Fibroblast of skin of left biceps (primary cell): ENCODE measurements at places on chromosomes 2 and 18.

DNA sequence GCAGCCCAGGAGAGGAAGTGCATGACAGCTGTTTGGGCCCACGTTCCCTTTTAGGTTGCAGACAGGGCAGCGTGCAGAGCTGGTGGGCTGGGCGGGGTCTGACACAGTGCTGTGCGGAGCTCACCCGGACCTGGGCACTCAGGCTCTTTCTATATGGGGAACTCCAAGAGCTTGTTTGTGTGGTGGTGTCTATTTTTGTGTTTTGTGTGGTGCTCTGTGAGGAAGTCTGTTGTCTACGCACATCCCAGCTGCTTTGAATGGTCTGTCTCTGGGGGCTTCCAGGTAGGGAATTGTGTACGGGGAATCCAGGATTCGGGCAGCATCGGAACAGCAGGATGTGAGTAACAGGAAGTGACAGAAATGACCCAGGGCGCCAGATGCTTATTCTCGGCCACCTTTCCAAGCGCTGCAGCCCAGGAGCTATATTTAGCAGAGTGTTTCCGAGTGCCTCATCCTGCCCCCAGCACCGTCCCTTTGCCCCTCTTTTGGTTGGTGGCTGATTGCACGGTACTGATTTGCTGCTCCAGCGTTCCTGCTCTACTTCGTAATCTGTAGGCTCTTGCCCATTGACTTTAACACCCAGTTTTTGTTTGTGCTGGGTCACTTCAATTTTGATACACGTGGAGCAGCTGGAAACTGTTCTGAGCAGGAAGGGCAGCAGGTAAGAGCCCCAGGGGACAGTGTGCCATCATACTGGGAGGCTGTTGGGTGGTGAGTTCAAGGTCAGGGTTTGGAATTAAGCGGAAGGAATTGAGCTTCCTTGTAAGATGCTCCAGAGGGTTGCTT lies 64.7 kb downstream of the DGKD start:
- DNase-seq: no peak

DNA sequence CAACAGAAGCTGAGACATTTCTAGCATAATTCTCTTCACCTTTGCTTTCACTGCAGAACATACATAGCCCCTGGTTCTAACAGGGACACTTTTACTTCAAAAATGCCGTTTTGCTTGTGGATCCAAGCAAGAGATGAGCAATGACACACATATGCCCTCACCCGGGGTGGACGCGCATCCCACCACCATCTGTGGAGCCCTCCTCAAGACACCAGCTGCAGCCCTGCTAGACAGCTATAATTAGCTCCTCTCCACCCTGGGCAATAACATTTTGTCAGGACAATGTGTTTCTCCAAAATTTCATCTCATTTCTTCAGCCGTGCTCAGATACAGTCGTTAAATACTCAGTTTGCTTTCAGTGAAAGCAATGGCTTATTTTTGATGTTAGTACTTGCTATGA lies 368.7 kb upstream of the RAB6C start:
- no peak for DNase-seq

DNA sequence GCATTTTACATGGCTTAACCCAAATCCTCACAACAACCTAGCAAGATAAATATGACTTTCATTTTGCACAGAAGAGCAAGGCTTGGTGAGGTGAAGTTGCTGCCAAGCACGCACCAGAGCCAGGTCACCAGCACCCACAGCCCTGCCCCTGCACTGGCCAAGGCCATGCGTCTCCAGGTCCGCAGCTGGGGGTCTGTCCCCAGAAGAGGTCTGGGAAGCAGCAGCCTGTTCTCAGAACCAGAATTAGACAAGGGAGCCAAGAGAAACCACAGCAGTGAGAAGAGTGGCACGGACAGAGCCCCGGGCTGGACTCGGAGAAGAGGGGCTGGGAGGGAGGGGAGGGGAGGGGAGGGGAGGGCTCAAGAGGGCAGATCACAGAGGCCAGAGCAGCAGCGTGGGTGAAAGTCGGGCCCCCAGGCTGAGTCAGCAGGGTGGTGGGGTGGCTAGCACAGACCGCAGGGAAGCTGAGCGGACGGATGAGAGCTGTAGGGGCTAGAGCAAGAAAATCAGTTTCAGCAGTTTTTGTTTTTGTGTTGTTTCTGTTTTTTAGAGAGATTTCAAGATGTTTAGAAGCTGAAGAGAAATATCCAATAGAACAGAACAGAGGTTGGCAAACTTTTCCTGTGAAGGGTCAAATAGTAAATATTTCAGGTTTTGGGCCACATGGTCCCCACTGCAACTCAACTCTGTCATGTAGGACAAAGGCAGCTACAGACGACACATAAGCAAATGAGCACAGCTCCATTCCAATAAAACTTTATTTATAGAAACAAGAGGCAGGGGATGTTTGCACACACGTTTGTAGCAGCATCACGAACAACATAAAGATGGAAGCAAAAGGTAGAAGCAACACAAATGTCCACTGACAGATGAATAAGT lies 7.4 kb upstream of the MTERF4 start:
- no peak for DNase-seq

GRCh38 chr2:85619617-85620016 lies 3.6 kb downstream of the USP39 start:
- DNase-seq: no peak

- peak; percentile 74 for DNase-seq
These were observed 108.8 kb upstream of the ITGB6 start for GRCh38 chr2:160308915-160309314.

GRCh38 chr18:12377556-12378197 lies 650 bp upstream of the AFG3L2 start:
- no peak for DNase-seq

GRCh38 chr2:74441690-74442482 lies at the start of gene RTKN:
RTKN (minus strand) TSS chr2:74441937; CDS start chr2:74441816, 121 bp downstream.
- no peak for DNase-seq

DNA sequence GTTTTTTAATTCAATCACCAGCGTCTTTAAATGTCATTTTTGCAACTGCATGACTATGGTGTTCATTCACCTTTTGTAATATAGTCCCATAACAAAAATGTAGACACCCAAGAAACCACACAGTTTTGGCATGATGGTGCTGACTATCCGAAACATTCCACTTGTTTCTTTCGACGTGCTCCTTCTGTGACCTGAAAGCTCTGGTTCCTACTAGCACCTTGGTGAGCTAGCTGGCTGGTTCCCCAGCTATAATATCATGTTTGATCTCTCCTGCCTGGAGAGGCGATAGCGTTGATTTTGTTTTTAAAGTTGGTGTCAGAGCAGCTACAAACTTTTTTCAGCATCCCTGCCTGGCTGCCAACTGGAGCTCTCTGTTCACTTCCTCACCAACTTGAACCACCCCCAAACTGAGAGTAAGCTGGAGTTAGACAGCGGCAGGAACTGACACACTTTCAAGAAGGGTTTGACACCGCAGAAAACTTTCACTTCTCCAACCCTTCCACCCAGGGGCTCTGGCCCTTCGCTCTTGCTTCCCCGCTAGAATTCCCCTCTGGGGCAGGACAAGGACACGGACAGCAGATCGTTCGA lies 1.1 kb downstream of the ATAD2B start:
- DNase-seq: no peak

DNA sequence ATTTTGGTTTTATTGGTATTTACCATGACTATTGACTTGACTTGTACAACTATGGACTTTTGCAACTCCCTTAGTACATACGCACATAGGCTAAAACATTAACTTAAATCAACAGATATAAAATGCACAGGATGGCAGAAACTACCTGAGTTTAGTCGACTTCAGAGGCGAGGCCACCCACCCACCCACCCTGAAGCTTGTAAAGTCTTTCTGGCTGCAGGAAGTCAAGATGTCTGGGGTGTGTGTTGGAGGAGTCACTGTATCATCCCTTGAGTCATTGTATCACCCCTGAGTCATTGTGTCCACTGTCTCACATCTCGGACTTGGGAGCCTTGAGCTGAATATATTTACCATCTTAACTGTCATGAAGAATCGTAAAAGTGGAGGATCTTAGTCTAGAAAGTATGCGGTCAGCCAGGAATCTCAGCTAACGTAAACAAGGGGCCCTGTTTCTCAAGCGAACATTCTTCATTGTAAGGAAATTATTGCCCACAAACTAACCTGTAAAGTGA lies 140.0 kb upstream of the ST6GAL2 start:
- DNase-seq: no peak

GRCh38 chr18:23885750-23886149 lies 128.8 kb upstream of the TTC39C start:
- DNase-seq: no peak

- no peak for DNase-seq
These were observed 147.8 kb upstream of the SPHKAP start for GRCh38 chr2:228329282-228329681.

DNA sequence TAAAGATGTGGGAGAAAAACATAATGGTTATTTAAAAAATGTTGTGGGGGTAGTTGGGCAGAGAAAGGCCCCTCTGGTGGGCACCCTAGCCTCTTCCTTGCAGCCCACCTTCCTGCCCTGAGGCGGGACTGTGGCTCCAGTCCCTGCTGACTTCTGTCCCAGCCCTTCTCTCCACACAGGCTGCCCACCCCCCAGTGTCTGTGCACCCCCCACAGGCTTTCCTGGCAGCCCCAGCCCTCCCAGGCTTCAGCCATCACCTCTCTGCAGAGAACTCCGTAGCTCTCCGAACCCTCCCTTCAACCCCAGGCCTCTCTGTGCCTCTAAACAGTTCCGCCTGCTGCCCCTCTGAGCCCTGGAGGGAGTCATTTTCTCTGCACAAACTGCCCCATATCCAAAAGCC lies 75.4 kb downstream of the DYSF start:
- no peak for DNase-seq

DNA sequence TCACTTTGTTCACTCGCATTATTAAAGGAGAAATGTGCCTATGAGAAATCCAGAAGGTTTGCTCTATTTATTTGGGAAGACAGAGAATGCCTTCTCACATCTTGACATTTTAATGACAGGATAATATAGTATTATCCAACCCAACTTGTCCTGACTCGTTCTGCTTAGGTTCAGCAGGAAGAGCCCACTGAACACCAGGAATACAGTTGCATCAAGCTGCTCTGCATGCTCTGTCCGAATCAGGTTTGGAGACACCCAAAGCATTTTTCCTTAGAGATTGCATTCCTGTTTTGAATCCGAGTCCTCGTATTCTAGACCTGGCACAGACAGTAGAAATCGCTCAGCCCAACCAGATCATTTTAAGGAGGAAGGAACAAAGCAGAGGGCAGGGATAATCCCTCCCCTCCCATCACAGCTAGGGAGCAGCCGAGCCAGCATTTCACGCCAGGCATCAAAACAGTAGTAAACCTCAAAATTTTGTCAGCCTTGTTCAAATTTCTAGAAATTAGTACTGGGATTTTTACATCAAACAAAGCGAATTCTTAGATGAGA lies 837.4 kb upstream of the ID2 start:
- no peak for DNase-seq

GRCh38 chr2:15306706-15307105 lies 254.4 kb downstream of the NBAS start:
- no peak for DNase-seq

DNA sequence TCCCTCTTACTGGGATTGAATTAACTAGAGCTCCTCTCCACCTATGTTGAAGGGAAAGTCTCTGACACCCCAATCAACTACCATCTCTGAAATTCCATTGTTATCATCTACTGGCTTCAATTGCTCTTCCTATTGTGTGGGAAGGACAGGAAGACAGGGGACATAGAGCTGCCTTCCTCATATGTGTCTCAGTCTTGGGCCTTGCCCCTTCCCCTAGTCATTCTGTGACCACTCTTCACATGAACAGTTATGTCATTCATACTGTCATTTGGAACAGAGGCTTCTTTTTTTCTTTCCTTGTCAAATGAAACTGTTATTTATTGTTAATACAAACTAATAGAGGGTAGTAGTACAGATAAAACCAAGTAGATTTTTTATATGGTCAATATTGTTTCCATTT lies 69.6 kb upstream of the EMILIN2 start:
- DNase-seq: no peak

DNA sequence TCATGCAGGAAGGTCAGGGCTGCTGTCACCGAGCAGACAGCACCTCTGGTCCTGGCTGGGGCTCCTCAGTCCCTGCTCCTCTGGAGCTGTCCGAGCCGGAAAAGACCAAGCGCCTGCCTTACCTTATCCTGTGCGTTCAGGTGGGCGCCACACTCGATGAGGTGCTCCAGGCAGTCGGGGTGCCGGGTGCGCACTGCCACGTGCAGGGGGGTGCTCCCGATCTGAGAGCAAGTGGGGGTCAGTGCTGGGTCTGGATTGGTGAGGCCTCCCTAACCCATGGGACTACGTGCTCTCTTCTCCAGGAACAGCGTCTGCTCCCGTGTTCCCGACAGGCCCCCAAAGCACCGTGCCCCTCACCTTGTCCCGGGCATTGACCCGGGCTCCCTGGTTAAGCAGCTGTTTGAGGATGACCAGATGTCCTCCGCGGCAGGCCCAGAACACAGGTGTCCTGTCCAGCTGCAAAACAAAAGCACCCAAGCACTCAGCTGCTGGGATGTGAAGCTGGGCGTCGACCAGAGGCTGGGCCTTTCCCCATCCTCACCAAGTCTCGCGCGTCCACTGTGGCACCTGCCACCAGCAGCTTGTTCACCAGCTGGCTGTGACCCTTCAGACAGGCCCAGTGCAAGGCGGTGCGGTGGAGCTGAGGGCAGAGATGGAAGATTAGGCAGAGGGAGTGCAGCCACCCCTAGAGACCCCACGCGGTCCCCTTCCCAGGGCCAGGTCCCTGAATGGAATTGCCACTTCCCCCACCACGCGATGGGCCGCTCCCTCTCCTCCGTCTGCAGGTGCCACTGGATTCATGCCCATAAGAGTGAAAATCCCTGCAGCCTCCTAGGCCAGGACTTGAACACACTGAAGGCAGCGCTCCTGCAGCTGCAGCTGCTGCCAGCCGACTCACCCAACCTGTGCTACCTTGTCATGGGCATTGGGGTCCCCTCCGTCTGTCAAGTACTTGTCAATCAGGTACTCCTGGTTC lies 3.7 kb downstream of the ANKRD23 start:
- DNase-seq: no peak

- DNase-seq: no peak
These were observed 270.1 kb upstream of the SIX2 start for GRCh38 chr2:45279356-45279755.

GRCh38 chr18:52822160-52822559 lies 482.2 kb downstream of the DCC start:
- DNase-seq: no peak

GRCh38 chr18:44909191-44909719 lies 228.6 kb downstream of the SETBP1 start:
- DNase-seq: peak; percentile 9

- DNase-seq: no peak
These were observed 741.2 kb upstream of the FAM98A start for GRCh38 chr2:34340307-34340706.

- DNase-seq: no peak
These were observed 517.0 kb upstream of the SOX11 start for GRCh38 chr2:5175231-5175630.

- no peak for DNase-seq
These were observed 342.3 kb upstream of the EPHA4 start for GRCh38 chr2:221914334-221914880.
